Choroid plexus epithelial cell (primary cell): ENCODE measurements at places on chromosomes 13 and 19.

DNA sequence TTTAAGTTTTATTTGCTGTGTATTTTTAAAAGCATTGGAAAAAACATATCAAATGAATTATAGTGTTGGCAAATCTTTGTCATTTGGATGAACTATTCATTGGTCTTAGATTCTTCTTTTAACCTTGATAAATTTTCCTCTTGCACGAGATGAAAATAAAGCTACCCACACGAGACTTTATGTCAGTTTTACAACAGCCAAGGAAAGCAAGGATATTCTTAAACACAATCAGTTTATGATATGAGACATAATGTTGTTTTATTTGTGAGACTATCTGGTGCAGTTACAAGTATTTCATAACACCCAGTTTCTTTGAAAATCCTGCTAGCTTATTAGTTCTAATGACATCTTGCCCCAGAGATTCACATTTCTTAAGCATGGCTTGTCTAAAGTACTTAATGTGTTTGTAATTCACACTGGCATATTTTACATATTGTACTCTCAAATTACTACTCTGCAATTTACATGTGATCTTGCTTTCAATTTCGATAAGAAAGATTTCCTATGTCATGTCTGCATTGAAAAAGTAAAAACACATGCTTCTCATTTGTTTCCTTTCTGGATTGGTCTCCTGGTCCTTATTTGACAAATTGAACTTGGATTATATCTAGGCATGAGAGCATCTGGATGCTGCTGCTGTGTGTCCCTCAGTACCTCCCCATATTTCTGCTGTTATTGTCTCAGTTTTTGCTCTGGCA is 955.5 kb upstream of the PCDH9 start:
- peak; percentile 43 for DNase-seq

DNA sequence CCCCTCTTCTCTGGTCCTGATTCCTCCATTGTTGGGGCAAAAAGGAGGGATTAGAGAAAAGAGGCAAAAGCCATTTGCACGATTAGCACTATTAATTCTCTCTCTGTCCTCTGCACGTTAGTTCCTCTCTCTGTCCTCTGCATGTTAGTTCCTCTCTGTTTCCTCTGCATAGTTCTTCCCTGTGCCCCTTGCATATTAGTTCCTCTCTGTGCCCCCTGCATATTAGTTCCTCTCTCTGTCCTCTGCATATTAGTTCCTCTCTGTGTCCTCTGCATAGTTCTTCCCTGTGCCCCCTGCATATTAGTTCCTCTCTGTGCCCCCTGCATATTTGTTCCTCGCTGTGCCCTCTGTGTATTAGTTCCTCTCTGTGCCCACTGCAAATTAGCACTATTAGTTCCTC is 847.2 kb upstream of the GPC6 start:
- no peak for DNase-seq

DNA sequence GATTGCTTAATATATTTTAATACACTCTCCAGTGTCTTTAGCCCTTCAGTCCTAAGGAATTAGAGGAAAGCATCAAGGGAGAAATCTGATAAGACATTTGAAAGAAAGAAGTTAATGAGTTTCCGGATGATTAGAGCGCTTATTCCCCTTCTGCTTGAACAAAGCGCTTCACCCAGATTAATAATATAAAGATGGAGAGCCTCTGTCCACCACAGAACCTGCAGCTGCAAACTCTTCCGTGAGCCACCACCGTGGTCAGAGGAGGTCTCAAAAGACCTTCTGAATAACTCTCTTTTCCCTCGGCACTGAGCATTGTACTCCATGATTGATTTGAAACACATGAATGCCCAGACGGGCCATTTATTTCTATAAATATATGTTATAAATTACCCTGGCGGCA is 14.2 kb upstream of the TUBGCP3 start:
- no peak for DNase-seq

- peak; percentile 74 for DNase-seq
Measured at GRCh38 chr13:85520445-85520844, 278.8 kb downstream of the SLITRK6 start.

GRCh38 chr13:64639206-64639605 is 2590.9 kb downstream of the PCDH9 start:
- DNase-seq: peak; percentile 11

DNA sequence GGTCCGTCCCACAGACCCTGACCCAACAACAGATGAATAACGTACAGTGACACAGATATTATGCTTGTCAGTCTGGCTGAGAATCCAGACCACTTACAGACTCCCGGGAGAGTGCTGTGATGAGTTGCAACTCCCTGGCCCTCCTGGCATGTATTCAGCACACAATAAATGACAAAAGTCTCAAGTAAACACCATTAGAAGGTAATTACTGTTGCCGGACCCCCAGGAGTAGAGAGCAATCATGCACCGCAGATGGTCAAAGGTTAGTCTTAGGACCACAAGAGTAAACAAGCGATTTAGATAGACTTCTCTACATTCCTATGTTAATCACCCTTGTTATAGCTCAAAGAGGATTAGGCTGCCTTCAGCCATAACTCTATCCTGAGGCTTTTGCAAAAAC is 726.4 kb upstream of the GPC6 start:
- no peak for DNase-seq

DNA sequence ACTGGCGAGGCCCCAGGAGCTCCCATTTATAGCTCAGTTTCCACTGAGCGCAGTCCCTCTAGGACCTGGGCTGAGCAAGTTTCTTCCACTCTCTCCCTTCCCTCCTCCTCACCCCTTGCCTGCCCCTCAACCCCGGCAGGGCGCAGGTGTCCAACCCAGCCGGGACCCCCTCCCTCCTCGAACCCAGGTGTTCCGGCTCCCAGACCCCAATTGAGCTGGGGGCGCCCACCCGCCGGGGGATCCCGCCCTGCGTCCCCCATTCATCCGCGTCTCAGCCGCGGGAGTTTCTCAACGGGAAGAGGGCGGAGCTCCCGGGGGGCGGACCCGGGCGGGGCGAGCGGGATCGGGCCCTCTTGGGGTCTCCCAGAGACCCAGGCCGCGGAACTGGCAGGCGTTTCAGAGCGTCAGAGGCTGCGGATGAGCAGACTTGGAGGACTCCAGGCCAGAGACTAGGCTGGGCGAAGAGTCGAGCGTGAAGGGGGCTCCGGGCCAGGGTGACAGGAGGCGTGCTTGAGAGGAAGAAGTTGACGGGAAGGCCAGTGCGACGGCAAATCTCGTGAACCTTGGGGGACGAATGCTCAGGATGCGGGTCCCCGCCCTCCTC is at the start of gene KIRREL2:
Gene KIRREL2 (plus strand): TSS at position 366 of the 604 bp plus-strand sequence. CDS start 209 bp downstream, at position 575.
- DNase-seq: no peak
